Placental pericyte (primary cell): ENCODE measurements at places on chromosomes 3 and 15. TPM values are rescaled to one million over a fixed set of nuclear protein-coding genes. Genes with fewer than 3 reads are reported as not detected.

Gene RARB
- total RNA-seq: 1.8 and 12.9 TPM in 2 replicates

Gene TGM4
- total RNA-seq: not detected in 2 replicates

Gene ATP13A5
- not detected in 2 replicates for total RNA-seq

Gene ZFYVE19
- total RNA-seq: 20.6 and 25.6 TPM in 2 replicates

Gene MAPKBP1
- total RNA-seq: 14.7 and 58.0 TPM in 2 replicates

Gene ARGFX
- not detected in 2 replicates for total RNA-seq

Gene BCL6
- total RNA-seq: 17.5 and 26.9 TPM in 2 replicates

Gene IQCH
- 1.5 and 1.9 TPM in 2 replicates for total RNA-seq

Gene RBP2
- total RNA-seq: not detected in 2 replicates

Gene SLC15A2
- total RNA-seq: under 0.01 and 0.22 TPM in 2 replicates

Gene AP3S2
- 57.7 and 83.8 TPM in 2 replicates for total RNA-seq

Gene FXR1
- total RNA-seq: 108 and 201 TPM in 2 replicates

Gene ROBO1
- total RNA-seq: 46.5 and 141 TPM in 2 replicates

Gene CPN2
- not detected in 2 replicates for total RNA-seq

Gene PDIA5
- 34.1 and 102 TPM in 2 replicates for total RNA-seq

Gene TNFSF10
- 0.22 and 0.43 TPM in 2 replicates for total RNA-seq

Gene SLC28A2
- total RNA-seq: not detected in 2 replicates

Gene CLRN1
- total RNA-seq: not detected in 2 replicates

Gene CNTN6
- total RNA-seq: under 0.01 TPM in 1 of 2 replicates, not detected in the other

Gene CAND2
- 2.6 and 3.1 TPM in 2 replicates for total RNA-seq

Gene IL5RA
- total RNA-seq: not detected in 2 replicates

Gene PLA1A
- not detected in 2 replicates for total RNA-seq

Gene UROC1
- total RNA-seq: not detected in 2 replicates

Gene NME9
- total RNA-seq: not detected in 2 replicates

Gene SUCNR1
- total RNA-seq: under 0.01 and 0.22 TPM in 2 replicates

Gene MUC4
- total RNA-seq: not detected in 2 replicates

Gene EOGT
- total RNA-seq: 16.2 and 52.8 TPM in 2 replicates

Gene GRK7
- total RNA-seq: not detected in 2 replicates

Gene SOX14
- not detected in 2 replicates for total RNA-seq

Gene TNIK
- total RNA-seq: 27.3 and 39.8 TPM in 2 replicates

Gene CFAP92
- 0.14 TPM in 1 of 2 replicates, not detected in the other for total RNA-seq

Gene TGM5
- total RNA-seq: not detected in 2 replicates

Gene GPR171
- not detected in 2 replicates for total RNA-seq

Gene STXBP5L
- total RNA-seq: 0.14 TPM in 1 of 2 replicates, not detected in the other

Gene OTOL1
- not detected in 2 replicates for total RNA-seq

Gene CACNA2D3
- 1.7 TPM in 1 of 2 replicates, not detected in the other for total RNA-seq

Gene ADGRG7
- total RNA-seq: not detected in 2 replicates

Gene AKAP13
- 76.8 and 120 TPM in 2 replicates for total RNA-seq

Gene BUB1B
- 3.3 and 45.2 TPM in 2 replicates for total RNA-seq

Gene CADM2
- not detected in 2 replicates for total RNA-seq

Gene PSMD2
- total RNA-seq: 330 and 915 TPM in 2 replicates

Gene RBM6
- total RNA-seq: 45.4 and 48.4 TPM in 2 replicates

Gene WDR93
- total RNA-seq: under 0.01 TPM in 1 of 2 replicates, not detected in the other

Gene VWA5B2
- not detected in 2 replicates for total RNA-seq

Gene PPM1L
- total RNA-seq: 0.66 and 2.7 TPM in 2 replicates

Gene CD80
- not detected in 2 replicates for total RNA-seq

Gene FILIP1L
- total RNA-seq: 35.6 and 57.3 TPM in 2 replicates

Gene FAM107A
- total RNA-seq: 0.14 TPM in 1 of 2 replicates, not detected in the other

Gene IQCF5
- not detected in 2 replicates for total RNA-seq

Gene ATP10A
- 0.44 and 2.6 TPM in 2 replicates for total RNA-seq

Gene LDHAL6B
- not detected in 2 replicates for total RNA-seq

Gene MUSTN1
- total RNA-seq: not detected in 2 replicates

Gene TM4SF18
- total RNA-seq: 1.3 TPM in 1 of 2 replicates, not detected in the other

Gene SEMA3G
- total RNA-seq: under 0.01 TPM in 2 replicates

Gene CAMK1
- 13.3 and 25.2 TPM in 2 replicates for total RNA-seq

Gene TNK2
- total RNA-seq: 6.8 and 11.6 TPM in 2 replicates

Gene CELF6
- total RNA-seq: under 0.01 and 0.22 TPM in 2 replicates
